ENCODE measurements at places on chromosomes 1 and 21. TPM values are rescaled to one million over a fixed set of nuclear protein-coding genes. Genes with fewer than 3 reads are reported as not detected.

Gene PGBD5
- 18.4 TPM for total RNA-seq

Gene TRIM63
- total RNA-seq = not detected

Gene GPX7
- 13.0 TPM for total RNA-seq

Gene TRIM17
- total RNA-seq = 2.3 TPM

Gene NPHP4
- 13.6 TPM for total RNA-seq

Gene GNG12
- 35.8 TPM for total RNA-seq

GRCh38 chr1:110535985-110536384 is 17.0 kb upstream of the KCNA10 start:
- DNase-seq = no peak
- no peaks in the 10 kb centered on the region for H3K4me1 ChIP-seq
- H3K4me3 ChIP-seq = no peak overlapping the region
- no peaks in the 10 kb centered on the region for H3K36me3 ChIP-seq

DNA sequence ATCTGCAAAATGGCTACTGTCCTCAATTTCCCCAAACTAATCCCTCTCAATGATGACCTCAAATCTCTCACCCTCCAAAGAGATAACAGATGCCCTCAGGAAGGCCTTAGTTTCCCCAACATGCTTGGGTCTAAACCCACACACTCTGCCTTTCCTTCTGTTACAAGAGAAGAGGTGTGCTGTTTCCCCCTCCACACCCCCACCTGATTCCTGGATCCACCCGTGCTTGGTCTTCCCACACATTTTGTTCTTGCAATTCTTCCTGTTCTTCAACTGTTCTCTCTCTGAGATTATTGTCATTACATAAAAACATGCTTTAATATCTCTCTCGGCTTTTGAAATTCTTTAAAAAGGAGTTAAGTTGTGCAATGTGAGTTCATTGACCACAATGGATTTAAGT is 5.7 kb upstream of the CBR3 start:
- peaks cover 3% of the 10 kb centered on the region for H3K4me1 ChIP-seq
- no peak overlapping the region for H3K4me3 ChIP-seq
- no peaks in the 10 kb centered on the region for H3K36me3 ChIP-seq
- no peak overlapping the region for H3K27ac ChIP-seq
- no peak for DNase-seq

GRCh38 chr1:200115532-200115931 is 88.0 kb downstream of the NR5A2 start:
- H3K4me1 ChIP-seq = peaks cover 3% of the 10 kb centered on the region
- DNase-seq = no peak
- no peaks in the 10 kb centered on the region for H3K36me3 ChIP-seq
- H3K27ac ChIP-seq = no peak overlapping the region

- no peak overlapping the region for H3K4me3 ChIP-seq
- H3K36me3 ChIP-seq = no peaks in the 10 kb centered on the region
- no peaks in the 10 kb centered on the region for H3K27me3 ChIP-seq
- H3K4me1 ChIP-seq = no peaks in the 10 kb centered on the region
- no peak overlapping the region for H3K27ac ChIP-seq
Measured at GRCh38 chr1:82775406-82776000, 974.8 kb downstream of the ADGRL2 start.

- no peaks in the 10 kb centered on the region for H3K36me3 ChIP-seq
- no peaks in the 10 kb centered on the region for H3K27me3 ChIP-seq
- DNase-seq = no peak
- H3K4me1 ChIP-seq = no peaks in the 10 kb centered on the region
- H3K4me3 ChIP-seq = no peak overlapping the region
Measured at GRCh38 chr1:208184966-208185654, 59.1 kb downstream of the PLXNA2 start.

DNA sequence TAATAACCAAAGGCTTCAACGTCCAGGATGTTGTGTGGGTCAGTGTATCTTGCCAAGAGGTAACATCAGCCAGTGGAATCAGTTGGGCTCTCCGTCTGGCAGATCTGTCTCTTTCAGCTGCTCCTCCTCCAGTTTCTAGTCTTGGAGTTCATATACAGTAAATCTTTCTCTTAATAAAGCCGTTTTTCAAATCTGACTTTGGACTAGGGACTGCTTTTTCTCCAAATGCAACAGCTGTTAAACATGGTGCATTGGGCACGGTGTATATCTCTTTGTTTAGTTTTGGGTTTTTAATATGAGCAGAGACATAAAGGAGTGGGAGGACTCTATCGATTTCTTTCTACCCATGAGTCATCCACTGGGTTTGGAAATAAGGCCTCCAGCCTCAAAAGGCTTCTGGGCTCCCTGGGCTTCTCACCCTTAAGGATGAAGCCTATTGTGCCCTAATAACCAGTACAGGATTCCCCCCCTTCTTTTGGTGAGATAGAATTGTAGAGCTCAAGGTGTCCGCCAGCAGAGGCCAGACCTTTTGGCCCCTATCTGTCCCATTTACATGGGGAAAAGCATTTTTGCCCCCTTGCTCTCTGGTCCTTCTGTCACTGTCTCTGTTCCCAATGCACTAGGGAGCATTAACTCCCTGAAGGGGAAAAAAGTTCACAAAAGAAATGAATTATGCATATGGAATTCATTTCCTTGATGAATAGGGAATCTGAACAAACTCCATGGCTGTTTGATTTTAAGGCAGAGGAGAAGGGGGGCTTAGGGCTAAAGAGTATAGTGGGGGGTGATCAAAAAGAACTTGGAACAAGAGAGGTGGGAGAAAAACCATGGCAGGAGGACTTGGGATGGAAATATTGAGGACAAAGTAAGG is 86.0 kb downstream of the PBX1 start:
- no peaks in the 10 kb centered on the region for H3K27me3 ChIP-seq
- no peak for DNase-seq
- peaks cover 5% of the 10 kb centered on the region for H3K36me3 ChIP-seq
- no peak overlapping the region for H3K4me3 ChIP-seq
- no peak overlapping the region for H3K27ac ChIP-seq
- peaks cover 15% of the 10 kb centered on the region for H3K4me1 ChIP-seq

- H3K27ac ChIP-seq = no peak overlapping the region
- H3K4me3 ChIP-seq = no peak overlapping the region
- H3K36me3 ChIP-seq = no peaks in the 10 kb centered on the region
- H3K27me3 ChIP-seq = no peaks in the 10 kb centered on the region
- peaks cover 16% of the 10 kb centered on the region for H3K4me1 ChIP-seq
Measured at GRCh38 chr1:85602571-85602970, 22.0 kb downstream of the CCN1 start.

DNA sequence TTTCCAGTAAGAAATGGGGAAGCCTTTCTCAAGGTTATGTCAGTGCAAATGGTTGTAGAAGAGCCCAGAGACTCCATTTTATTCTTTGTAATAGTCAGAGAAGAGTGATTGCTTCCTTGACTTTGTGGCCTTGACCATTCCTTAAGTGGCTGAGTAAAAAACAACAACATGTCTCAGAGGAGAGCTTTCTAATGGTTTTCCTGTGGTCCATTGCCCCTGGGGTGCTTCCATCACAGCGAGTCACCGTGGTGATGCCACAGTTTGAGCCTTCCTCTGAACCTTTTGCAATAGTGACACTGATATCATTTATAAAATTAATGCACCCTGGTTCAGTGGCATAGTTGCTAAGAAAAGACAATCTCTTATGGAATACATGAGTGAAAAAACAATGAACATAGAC is 38.6 kb downstream of the PAPPA2 start:
- H3K27me3 ChIP-seq = no peaks in the 10 kb centered on the region
- H3K4me3 ChIP-seq = no peak overlapping the region
- no peak for DNase-seq
- no peaks in the 10 kb centered on the region for H3K36me3 ChIP-seq

GRCh38 chr1:197619008-197619640 is 156.2 kb downstream of the DENND1B start:
- H3K36me3 ChIP-seq = no peaks in the 10 kb centered on the region
- no peak for DNase-seq
- no peak overlapping the region for H3K27ac ChIP-seq
- no peaks in the 10 kb centered on the region for H3K4me1 ChIP-seq

GRCh38 chr1:238772322-238772721 is 614.0 kb upstream of the CHRM3 start:
- no peak overlapping the region for H3K4me3 ChIP-seq
- H3K36me3 ChIP-seq = no peaks in the 10 kb centered on the region
- H3K4me1 ChIP-seq = no peaks in the 10 kb centered on the region
- no peaks in the 10 kb centered on the region for H3K27me3 ChIP-seq
- DNase-seq = no peak
- H3K27ac ChIP-seq = no peak overlapping the region
